ENCODE measurements at places on chromosomes 6 and 20.

DNA sequence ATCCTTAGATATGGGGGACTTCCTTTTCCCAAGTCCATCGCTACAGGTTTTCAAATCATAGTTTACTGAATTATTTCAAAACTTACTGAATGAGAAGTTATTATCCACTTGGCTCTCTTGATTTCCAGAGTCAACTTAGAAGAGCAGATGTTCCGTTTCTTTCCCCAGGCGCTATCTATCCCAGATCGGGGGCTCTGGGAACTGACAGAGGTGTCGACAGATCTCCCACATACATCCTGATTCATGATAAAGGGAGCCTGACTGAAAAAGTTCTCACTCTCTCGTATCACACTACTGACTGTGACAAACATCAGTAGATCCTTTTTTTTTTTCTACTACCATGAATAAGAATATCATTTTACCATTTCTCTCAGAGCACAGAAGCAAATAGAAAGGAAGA lies 654.8 kb downstream of the RNF144B start:
- no peak for DNase-seq

DNA sequence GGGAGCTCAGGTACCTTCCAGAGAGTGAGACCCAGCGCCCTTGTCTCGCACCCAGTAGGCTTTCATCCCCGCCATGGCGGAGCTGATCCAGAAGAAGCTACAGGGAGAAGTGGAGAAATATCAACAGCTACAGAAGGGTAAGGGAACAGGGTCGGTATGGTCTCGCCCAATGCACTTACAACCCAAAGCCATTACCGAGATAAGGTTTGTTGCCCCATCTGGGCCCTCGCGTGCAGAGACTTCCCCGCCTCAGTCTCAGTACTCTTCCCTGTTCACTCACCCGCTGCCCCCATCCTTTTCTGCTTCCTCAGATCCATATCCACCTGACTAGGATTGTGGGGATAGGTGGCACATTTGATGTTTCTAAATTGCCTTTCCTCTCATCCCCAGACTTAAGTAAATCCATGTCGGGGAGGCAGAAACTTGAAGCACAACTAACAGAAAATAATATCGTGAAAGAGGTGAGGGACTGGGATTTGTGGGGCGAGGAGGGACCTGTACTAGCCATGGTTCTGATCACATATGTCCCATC lies 449 bp downstream of the PFDN6 start:
- no peak for DNase-seq

- DNase-seq: no peak
Measured at GRCh38 chr6:81226957-81227356, 525.5 kb downstream of the TENT5A start.

DNA sequence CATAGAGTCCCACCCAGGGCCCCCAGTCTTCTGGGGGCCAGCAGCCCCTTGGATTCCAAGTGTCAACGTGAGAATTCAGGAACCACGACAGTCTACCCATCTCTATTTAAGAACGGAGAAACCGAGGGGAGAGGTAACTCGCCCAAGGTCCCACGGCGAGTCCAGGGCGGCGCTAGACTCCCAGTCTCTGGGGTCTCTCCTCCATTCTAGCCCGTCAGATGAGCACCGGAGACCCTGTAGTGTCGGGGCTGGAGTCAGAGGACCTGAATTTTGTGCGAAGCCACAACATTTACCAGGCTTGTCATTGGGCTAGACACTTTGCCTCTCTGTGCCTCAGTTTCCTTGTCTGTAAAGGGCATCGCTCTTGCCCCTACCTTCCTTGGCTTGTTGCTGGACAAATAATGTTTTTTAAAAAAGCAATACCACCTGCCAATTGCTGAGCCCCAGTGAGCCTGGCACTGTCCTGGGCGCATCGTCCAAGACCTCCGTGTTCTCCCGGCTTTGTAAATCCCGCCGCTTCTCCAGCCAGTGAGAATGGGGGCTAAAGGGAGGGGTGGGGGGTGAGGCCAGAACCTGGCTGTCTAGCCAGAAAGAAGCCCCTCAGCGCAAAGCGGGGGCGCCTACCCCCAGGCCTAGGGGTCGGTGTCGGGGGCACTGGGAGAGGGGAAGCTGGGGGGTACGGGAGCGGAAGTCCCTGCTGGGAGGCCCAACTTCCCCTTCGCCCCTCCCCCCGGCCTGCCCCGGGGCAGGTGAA lies 91.7 kb downstream of the NCR2 start:
- DNase-seq: peak; percentile 27

DNA sequence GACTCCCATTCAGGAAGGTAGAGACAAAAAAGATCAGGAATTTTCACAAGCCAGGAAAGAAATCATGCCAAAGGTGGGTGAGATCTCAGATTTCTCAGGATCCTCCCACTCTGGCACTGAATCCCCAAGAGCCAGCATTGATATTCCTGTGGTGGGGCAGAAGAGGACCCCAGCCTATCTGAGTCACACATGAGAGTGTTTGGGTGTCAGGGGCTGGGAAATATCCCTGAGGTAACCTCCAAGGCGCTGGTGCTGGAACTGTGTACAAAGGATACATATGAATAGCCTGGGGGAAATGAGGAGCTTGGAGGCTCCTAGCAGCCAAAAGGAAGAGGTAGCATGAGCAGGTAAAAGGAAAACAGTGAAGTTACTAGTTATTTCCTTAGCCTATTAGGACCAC lies 369.4 kb downstream of the BTBD9 start:
- DNase-seq: no peak

GRCh38 chr6:72636215-72636614 lies 14.4 kb downstream of the KCNQ5 start:
- DNase-seq: no peak

DNA sequence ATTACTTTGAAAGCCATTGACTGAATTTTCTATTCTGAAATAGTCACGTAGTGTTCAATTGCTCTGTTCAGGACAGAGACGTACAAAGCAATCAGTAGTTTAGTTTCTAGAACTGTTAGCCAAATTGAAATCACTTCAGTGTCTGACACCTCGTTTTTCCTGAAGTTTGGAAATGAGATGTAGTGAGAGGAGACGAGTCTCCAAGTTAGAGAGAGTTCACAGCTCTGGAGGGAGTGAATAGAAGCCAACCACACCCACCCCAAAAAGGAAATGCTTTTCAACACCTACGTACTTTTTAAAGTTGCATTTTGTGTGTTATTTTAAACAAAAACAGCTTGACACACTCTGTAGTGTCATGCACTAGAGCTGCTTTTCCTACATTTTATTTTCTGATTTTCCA lies 296.0 kb downstream of the ADGRG6 start:
- no peak for DNase-seq

DNA sequence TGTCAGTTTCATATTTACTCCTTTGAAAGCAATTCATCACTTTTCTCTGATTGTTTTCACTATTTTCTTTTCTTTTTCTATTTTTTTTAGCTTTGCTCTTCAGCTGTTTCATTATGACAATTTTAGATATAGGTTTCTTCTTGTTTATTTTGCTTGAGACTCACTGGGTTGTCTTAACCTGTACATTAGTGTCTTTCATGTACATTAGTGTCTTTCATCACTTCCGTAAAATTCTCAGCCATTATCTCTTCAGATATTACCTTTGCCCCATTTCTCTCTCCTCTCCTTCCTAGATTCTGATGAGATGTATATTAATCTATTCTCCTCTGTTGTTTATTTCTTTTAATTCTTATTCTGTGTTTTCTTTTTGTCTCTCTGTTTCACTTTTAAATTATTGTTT lies 14.5 kb upstream of the TBPL1 start:
- no peak for DNase-seq

GRCh38 chr20:62701161-62702012 lies 7.2 kb upstream of the NTSR1 start:
- DNase-seq: no peak

DNA sequence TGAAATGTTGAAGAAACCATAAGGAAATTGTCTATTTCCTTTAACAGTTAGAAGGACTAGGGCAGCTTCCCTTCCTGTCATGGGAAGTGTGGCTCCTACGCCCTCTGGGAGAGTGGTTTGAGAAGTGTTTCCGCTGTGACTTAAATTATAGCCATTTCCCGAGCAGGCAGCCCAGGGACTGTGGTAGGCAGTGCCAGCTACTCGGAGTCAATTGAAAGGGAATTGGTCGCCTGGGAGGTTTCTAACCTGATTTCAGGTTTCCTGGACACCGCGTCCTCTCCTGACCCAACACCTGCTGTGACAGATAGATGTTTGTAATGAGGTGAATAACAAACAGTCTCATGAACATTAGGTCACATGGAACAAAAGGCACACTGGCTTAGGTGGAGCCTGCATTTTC lies 256.1 kb upstream of the PLCB4 start:
- no peak for DNase-seq

GRCh38 chr20:39886650-39887190 lies 802.3 kb downstream of the MAFB start:
- no peak for DNase-seq

DNA sequence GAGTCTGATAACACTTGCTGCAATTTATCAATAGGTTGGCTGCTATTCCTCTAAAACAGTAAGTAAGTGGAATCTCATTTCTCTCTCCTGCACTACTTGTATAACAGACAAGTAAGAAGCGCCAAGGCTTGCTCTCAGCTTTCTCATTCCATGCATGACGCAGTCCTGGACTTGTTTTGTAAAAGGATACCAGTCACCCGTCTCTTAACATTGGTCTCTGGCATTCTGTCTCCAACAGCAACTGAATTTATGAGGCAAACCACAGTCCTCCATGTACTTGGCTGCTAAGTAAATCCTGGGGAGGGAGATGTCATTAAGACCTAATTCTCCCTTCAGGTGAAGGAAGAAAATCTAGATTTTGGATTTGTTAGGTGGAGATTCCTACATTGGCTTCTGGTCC lies 115.4 kb downstream of the OPN5 start:
- no peak for DNase-seq

DNA sequence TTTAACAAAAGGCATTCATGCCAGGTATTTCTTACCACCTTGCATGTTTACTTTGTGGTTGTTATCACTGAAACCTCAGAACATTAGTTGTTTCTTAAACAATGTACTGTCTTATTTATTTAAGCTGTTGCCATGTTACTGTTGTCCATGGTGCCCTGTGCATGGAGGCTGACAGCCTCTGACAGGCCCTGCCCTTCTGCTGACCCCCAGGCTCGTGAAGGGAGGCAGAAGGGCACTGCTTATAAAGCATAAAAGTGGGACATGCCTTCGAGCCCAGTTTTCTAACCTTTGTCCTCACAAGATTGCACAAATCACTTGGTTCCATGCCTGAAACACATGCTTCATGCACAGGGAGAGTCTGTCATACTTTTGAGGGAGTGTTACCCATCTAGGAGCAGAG lies 46.7 kb upstream of the CLIC5 start:
- DNase-seq: no peak

DNA sequence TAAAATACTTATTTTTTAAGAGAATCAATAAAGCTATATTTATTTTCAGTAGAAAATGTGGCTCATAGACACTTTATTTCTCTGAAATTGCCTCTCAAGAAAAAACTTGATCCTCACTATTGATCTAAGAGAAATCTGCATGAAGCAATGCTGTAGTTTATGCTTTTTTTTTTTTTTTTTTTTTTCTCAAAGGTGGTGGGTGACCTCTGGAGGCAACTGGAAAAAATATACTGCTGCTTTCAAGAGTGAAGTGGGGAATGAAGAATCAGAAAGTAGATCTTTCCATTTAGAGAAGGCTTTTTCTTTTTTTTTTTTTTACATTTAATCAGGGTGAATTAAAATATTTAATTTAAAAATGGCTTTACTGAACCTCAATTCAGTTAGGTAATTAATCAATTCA lies 169.3 kb downstream of the SLC16A10 start:
- DNase-seq: no peak

GRCh38 chr6:158047127-158047518 lies 65.5 kb downstream of the SYNJ2 start:
- DNase-seq: no peak

DNA sequence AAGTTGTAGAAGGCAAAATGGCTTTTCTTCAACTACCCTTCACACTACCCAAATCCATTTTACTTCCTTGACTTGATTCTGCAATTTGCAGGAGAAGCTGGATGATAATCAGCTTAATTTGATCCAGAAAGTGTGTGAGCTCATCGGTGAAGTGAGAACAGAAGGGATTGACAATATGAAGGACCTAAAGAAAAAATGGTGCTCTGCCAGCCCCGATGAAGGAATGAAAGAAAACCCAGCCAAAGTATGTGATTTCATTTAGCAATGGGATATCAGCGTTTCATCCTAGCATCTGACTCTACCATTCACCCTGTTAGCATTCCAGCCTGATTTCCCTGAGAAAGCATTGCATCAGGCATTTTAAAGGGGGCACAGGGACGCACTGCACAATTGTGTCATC lies 41.5 kb downstream of the CD164 start:
- no peak for DNase-seq

GRCh38 chr6:28139860-28140543 lies 1.7 kb upstream of the ZKSCAN8 start:
- no peak for DNase-seq

GRCh38 chr6:32254761-32255198 lies 30.9 kb upstream of the NOTCH4 start:
- DNase-seq: peak; percentile 35

GRCh38 chr6:137341681-137342195 lies 122.6 kb upstream of the IFNGR1 start:
- DNase-seq: no peak

- DNase-seq: no peak
Measured at GRCh38 chr6:82419132-82419581, 55.5 kb downstream of the TPBG start.

DNA sequence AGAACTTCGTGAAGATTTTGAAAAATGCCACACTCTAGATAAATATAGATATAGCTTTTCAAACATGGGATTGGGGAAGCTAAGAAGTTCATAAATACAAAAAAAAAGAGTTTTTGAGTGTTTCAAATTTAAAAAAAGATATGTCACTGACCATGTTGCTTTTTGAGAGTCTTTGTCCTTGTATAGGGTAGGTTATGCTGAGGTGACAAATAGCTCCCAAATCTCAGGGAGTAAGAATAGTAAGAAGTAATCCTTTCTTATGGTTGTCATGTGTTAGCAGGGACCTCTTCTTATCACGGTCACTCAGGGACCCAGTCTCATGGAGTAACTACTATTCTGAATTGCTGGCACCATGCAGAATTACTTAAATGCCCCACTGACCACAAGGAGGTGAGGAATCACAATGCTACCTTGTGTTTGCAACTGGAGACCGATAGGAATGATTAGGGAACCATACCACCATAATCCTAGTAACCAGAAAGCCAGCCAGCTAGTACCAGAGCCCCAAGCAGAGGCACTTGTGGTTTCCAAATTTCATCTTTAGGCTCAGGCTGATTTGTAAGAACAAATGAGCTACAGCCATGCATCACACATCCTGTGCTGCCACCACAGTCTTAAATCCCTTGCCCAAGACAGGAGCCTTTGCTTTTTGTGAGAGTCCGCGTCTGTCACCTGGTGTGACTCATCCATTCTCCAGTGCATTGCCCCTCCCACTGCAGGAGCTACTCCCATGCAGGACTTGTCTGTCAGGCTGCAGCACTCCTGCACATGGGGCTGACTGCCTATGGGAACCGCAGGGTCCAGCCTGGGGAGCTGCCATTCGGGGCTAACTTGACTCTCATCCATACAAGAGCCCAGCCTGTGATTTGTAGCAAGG lies 42.4 kb upstream of the ADGRF4 start:
- DNase-seq: peak; percentile 21

DNA sequence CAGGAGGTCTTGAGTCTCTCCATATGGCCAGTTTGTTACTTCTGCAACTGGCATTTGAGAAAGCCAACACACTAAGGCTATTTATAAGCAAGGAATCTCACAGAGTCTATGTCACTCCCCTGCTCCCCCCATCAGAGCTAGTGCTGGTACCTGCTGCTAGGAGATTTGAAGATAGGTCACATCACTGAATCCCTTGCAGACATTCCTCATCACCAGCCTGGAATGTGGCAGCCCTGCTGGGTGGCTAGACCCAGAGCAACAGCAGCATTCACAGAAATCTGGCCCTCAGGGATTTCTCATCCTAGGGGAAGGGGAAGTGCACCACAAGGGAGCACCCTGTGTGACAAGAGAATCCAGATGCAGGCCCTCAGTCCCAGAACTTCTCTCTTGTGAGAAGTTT lies 672.1 kb downstream of the HACE1 start:
- DNase-seq: no peak

Measured in nephron progenitor cell (in vitro differentiated cells).